NCI-H345 (cell line): ENCODE measurements at places on chromosomes 1 and 21.
A peak's percentile ranks its signal among the peaks of the same experiment; 100 is the strongest.

- DNase-seq = no peak
Observed at GRCh38 chr1:178945763-178946266, 74.9 kb upstream of the ANGPTL1 start.

DNA sequence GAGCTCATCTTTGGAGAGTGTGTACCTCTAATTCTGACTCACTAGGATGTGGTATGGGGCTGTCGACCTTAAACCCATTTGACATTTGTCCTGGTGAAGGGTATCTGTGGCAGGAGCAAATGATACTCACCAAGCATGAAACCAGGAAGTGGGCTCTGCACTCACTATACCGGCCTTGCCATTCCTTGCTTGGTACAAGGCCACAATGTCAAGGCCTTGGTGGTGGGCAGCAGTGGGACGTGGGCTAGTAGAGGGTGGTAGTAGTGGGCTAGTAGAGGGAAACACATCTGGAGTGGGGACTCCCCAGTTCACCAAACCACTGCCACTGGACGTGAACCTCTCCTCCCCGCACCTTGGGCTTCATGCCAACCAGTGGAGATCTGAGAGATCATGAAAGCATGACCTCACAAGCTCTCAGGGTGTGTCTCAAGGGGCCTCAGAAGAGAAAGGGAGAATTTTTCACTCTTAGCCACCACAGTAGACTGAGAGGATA, 11.5 kb downstream of the TNFSF4 start:
- DNase-seq = no peak

GRCh38 chr1:168654198-168654915, 74.6 kb downstream of the DPT start:
- DNase-seq = no peak

GRCh38 chr1:181318022-181318857, 165.1 kb upstream of the CACNA1E start:
- no peak for DNase-seq

GRCh38 chr1:81681601-81682266, 119.0 kb upstream of the ADGRL2 start:
- peak; percentile 9 for DNase-seq

DNA sequence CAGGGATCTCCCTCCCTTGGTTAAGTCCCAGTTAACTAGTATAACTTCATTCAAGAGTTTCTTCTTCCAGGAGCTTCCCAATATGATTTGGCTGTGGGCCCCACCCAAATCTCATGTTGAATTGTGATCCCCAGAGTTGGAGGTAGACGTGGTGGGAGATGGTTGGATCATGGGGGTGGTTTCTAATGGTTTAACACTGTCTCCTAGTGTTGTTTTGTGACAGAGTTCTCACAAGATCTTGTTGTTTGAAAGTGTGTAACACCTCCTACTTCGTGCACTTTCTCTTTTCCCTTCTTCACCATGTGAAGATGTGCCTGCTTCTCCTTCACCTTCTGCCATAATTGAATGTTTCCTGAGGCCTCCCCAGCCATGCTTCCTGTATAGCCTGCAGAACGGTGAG, 251.8 kb upstream of the FGGY start:
- no peak for DNase-seq

GRCh38 chr1:9482816-9483572, 56.3 kb upstream of the SLC25A33 start:
- no peak for DNase-seq

DNA sequence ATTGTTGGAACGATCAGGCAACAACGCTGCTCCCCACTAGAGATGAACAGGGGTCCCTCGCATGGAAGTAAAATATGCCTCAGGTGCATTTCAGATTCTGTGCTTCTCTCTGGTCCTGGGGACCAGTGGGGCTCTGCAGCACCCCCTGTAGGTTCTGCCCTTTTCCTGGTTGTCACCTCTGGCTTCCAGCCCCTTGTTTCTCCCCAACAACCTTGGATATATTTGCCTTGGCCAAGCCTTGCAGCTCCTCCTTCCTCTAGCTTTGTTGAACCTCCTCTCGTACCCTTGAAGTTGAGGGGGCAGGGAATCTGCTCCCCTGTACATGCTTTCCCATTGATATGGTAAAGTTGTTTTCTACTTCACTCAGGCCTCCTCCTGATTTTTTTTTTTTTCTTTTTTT, 5.4 kb upstream of the RGSL1 start:
- DNase-seq = no peak

DNA sequence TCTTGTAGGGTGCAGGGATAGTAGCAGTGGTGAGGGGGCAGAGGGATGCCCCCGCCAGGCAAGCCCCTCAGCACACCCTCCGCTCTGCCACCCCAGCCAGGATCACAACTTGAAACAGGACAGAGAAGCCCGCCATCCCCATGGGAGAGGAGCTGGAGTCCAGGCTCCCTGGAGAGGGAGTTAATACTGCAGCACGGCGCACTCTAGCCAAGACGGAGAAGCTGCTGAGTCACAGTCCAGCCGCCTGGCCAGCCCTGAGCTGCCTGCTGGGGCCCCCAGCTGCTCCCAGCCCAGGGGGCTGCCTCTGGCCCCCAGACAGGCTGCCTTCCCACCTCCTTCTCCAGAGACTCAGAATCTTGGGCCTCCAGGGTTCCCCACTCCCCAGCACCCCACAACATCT, 87.2 kb downstream of the SYT2 start:
- DNase-seq = no peak

DNA sequence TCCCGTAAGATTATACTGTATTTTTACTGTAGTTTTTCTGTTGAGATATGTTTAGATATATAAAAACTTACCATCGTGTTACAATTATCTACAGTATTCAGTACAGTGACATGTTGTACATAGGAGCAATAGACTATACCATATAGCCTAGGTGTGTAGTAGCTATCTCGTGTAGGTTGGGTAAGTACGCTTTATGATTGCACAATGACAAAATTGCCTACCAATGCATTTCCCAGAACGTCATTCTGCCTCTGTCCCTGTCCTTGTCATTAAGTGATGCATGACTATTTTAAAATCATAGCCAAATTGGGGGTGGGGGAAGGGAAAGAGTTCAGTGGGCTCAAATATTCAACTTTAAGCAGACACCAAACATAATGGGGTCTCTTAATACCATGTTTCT, 233.8 kb upstream of the TMEM51 start:
- no peak for DNase-seq

GRCh38 chr1:60765204-60765603, 317.2 kb upstream of the NFIA start:
- DNase-seq = peak; percentile 29

GRCh38 chr1:220511179-220511578, 16.8 kb upstream of the MARK1 start:
- no peak for DNase-seq

DNA sequence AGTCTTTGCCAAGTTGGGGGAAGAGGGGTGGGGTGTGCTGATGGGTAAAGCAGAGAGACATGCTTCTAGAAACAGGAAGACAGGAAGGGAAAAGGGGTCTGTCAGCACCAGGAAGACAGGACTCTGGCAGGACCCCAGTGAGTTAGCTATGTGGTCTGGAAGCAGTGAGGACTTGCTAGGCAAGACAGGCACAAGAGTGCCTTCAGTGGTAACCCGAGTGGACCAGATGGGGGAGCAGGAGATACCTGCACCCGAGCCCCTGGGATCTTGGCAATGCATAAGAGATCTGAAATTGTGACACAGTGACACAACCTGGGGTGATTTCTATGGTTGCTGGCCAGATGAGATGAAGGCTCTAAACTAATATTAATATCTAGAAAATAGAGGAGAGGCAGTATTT, 7.0 kb downstream of the TLR5 start:
- no peak for DNase-seq

- no peak for DNase-seq
Observed at GRCh38 chr1:39462074-39462473, 29.4 kb upstream of the BMP8A start.

DNA sequence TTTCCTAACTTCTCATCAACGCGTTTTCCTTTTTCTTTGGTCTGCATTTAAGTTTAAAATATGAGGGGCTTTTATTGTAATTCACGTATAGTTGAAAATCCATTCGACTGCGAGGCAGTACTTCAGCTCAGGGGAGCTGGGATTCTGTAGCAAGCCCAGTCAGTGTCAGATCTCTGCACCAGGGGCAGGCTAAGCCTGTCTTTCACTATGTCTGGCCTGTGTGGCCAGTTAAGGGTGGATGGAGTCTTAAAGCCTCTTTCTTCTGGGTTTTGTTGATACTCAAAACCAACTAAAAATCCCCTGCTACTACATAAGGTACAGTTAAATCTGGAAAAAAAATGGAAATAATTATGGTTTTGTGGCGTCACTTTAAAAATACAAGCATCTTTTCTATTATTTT, 124.7 kb downstream of the TYW3 start:
- no peak for DNase-seq

GRCh38 chr1:167808690-167809089, 86.9 kb downstream of the MPZL1 start:
- DNase-seq = no peak

GRCh38 chr1:19412654-19413053, 72.7 kb downstream of the CAPZB start:
- DNase-seq = peak; percentile 11

- no peak for DNase-seq
Observed at GRCh38 chr1:203271018-203271743, 34.1 kb upstream of the BTG2 start.

DNA sequence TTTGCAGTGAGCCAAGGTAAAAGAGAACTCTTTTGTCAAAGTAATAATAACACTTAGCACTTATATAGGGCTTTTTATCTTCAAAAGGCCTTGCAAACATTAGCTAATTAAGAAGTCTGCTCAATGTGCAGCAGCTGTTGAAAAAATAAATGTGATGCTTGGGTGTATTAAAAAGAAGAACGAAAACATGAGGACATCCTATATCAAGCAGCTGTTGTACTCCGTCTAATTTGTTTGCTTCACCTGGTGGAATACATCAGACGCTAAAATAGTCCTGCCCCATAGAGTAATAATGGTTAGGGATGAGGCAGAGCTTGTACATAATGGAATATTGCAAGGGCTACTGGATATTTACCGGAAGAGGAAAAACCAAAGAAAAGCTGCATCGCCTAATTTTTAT, 299.5 kb downstream of the ST6GALNAC3 start:
- peak; percentile 30 for DNase-seq

GRCh38 chr1:201732351-201732750, 96.6 kb upstream of the IPO9 start:
- DNase-seq = no peak

- DNase-seq = peak; percentile 80
Observed at GRCh38 chr21:34367320-34367935, 3.6 kb downstream of the KCNE2 start.

- no peak for DNase-seq
Observed at GRCh38 chr1:184533915-184534314, 147.1 kb downstream of the C1orf21 start.

- DNase-seq = no peak
Observed at GRCh38 chr1:197985351-197985750, 68.2 kb downstream of the LHX9 start.

DNA sequence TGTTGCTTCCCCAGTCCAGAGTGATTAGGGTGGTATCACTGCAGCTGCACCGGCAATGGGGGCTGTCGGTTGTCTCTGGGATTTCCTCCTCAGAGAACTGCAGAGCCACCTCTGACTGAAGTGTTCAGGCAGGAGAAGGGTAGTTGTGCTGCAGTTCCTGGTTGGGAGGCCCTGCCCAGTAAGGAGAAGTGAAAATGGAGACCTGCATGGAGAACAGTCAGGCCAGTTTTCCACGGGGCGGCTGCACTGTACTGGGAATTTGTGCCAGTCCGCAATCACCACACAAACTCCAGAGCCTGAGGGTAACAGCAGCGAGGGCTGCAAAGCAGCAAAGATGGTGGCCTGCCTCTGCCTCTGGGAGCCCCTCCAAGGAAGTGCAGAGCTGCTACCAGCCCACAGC, 58.1 kb upstream of the CCDC190 start:
- DNase-seq = no peak

DNA sequence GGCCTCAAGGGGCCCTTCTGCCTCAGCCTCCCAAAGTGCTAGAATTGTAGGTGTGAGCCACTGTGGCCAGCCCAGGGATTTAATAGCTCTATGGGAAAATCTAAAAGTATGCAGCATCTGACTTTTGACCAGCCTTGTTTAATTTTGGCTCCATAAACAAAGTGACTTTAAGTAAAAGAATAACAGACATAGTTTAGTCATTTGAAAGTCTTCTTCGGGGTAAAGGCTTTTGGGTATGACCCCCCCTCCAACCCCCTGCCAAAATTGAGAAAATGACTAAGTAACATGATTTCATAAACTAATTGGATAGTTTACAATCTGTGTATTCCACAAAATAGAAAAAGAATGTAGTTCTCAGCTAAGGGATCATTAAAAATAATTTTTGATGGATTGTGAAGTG, 17.0 kb downstream of the GPBP1L1 start:
- DNase-seq = no peak

GRCh38 chr1:206715552-206716158, 30.9 kb downstream of the MAPKAPK2 start:
- DNase-seq = no peak

- no peak for DNase-seq
Observed at GRCh38 chr1:166377896-166378295, 211.1 kb upstream of the FAM78B start.

DNA sequence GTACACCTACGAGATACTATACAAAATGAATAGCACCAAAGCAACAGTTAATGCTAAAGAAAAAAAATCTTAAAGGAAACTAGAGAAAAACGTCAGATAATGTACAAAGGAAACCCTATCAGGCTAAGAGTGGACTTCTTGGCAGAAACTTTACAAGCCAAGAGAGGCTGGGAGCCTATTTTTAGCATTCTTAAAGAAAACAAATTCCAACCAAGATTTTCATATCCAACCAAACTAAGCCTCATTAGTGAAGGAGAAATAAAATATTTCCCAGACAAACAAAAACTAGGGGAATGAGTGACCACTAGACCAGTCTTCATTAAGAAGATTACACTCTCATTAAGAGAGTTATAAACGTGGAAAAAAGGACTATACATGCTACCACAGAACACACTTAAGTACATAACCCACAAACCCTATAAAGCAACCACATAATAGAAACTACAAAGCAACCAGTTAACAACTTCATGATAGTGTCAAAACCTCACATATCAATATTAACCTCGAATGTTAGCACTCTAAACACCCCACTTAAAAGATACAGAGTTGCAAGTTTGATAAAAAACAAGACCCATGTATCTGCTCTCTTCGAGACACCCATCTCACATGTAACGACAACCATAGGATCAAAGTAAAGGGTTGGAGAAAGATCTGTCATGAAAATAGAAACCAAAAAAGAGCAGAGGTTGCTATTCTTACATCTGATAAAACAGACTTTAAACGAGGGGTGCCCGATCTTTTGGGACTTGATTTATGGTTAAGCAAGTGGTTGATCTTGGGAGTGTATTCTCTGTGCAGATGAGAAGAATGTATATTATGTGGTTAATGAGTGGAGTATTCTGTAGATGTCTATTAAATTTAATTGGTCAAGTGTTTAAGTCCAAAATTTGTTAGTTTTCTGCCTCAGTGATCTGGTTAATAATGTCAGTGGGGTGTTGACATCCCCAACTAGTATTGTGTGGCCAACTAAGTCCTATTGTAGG, 1301.4 kb downstream of the PLA2G4A start:
- DNase-seq = no peak

GRCh38 chr1:14743368-14743767, 144.9 kb downstream of the KAZN start:
- DNase-seq = no peak
